ENCODE measurements at places on chromosomes 4 and X.

DNA sequence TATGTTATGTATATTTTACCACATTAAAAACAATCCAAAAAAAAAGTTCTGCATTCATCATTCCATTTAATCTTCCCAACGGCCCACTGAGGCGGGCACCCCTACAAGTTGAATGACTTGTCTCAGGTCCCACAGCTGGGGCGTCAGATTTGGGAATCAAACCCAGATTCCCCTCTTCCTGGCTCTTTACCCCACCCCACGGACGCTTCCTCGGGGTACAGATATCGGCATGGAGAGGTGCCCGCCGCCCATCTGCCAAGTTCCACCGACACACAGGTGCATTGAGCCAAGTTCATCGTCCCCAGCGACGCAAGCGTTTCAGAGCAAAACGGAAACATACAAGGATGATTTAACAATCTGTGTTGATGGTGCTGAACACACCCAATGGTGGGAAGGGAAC is 36.9 kb upstream of the MAN2B2 start:
- no peak for DNase-seq

GRCh38 chr4:120266602-120267001 is 200.0 kb upstream of the MAD2L1 start:
- peak; percentile 9 for DNase-seq

GRCh38 chr4:123889507-123889906 is 492.9 kb downstream of the SPRY1 start:
- DNase-seq, result no peak

- no peak for DNase-seq
These were observed 45.0 kb upstream of the MAML3 start for GRCh38 chr4:140198942-140199341.

Data from ELR (cell line).